ENCODE measurements at places on chromosomes 4 and X.

GRCh38 chr4:1960170-1960825, 48.5 kb downstream of the NELFA start:
- no peak for ATAC-seq

DNA sequence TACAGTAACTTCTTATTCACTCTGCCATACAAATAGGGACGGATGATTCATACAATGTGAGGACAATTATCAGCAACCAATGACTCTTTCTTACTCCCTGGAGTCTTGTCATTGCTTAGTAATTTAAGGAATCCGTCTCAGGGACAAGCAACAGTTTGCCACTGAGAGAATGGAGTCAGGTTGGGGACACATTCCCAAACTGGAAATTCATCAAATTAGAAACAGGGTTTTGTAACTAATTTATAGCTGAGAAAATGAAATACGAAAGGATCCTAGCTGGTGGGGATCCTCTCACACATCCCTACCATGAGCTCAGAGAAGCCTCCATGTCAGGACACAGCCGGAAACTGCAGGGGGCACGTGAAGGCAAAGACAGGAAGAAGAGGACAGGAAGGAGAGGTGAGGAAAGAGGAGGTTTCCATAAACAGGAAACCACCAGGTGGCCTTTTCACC, 50.4 kb upstream of the KDR start:
- no peak for ATAC-seq

GRCh38 chrX:2732076-2732475, 19.8 kb upstream of the XG start:
- ATAC-seq: no peak

- no peak for ATAC-seq
These were observed 130.3 kb downstream of the DIPK2B start for GRCh38 chrX:45070116-45071007.

GRCh38 chr4:22430626-22431025, 85.2 kb downstream of the ADGRA3 start:
- ATAC-seq: no peak
